Natural killer cell treated with Interleukin-12 subunit alpha and Interleukin-12 subunit beta and Interleukin-15 and Interleukin-18, amount 100 ng/mL, for 72 hours (primary cell): ENCODE measurements at places on chromosomes 13 and 19.

- DNase-seq = no peak
Measured at GRCh38 chr19:48745208-48745995, 1.3 kb downstream of the IZUMO1 start.

GRCh38 chr13:24165746-24166145, 5.2 kb downstream of the SPATA13 start:
- no peak for DNase-seq

DNA sequence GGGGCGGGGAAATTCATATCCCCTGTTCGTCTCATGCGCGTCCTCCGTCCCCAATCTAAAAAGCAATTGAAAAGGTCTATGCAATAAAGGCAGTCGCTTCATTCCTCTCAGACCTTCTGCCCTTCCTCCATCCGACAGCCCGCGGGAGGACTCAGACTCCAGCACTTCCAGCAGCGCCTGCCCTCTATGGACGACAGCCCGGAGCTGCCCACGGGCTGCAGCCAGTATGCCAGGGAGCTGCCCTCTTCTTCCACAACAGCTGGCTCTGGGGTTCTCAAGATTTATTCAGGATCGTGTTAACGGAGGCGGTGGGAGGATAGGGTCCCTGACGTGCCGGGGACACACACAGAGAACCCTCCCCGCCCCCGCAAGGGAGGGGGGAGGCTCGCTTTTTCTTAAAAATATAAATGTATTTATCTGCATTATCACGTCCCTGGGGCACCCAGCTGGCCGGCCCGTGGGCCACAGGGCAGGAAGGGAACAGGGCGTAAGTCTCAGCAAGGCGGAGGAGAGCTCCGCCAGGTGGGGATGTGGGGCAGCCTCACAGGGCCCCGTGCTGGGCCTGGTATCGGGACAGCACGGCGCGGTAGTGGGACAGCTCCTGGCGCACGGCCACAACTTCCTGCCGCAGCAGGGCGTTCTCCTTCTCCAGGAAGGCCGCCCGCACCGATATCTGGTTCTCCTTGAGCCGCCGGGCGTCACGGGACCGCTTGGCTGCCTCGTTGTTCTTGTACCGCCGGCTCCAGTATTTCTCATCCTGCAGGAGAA, 6.7 kb downstream of the DBP start:
- DNase-seq = no peak

GRCh38 chr13:50033725-50034124, 18.5 kb downstream of the KCNRG start:
- DNase-seq = no peak

DNA sequence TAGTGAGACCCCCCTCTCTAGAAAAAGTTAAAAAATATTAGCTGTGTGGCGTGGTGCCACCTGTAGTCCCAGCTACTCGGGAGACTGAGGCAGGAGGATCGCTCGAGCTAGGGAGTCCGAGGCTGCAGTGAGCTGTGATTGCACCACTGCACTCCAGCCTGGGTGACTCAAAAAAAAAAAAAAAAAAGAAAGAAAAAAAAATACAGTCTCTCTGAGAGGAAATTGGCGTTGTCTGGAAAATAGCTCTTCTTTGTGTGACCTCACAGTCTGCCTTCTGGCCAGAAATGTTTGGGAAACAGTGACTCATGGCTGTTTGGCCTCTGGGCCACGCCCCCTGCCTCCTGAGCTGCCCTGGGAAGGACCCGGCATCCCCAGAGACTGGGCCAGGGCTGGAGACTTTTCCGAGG, 10.7 kb downstream of the MARCHF2 start:
- DNase-seq = no peak

DNA sequence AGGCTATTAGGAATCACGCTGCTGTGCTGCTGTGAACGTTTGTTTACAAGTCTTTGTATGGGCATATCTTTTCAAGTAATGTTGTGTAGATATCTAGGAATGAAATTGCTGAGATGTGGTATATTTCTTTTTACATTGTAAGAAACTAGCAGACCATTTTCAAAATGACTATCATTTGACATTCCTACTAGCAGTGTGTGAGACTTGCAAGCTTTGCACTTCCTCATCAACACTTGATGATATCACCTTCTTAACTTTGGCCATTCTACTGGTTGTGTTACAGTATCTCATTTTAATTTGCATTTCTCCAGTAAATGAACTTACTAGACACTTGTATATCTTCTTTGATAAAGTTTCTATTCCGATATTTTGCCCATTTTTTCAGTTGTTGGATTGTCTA, 12.1 kb downstream of the METTL21C start:
- no peak for DNase-seq

DNA sequence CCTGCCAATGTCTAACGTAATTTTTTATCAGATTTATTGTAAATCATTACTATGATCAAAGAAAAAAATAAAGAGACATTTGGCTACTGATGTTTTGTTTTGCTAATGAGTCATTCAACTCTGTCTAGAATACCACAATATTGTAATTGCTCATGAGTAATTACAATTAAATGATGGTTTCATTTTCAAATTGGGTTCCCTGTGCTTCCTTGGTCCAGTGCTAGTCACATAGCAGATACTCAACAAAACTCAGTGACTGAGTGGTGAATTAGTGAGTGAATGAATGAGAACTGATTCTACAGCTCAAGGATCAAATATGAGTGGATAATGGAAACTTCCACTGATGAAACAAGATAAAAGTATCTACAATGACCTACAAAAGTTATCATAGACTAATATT, 304.7 kb downstream of the POU4F1 start:
- DNase-seq = no peak

DNA sequence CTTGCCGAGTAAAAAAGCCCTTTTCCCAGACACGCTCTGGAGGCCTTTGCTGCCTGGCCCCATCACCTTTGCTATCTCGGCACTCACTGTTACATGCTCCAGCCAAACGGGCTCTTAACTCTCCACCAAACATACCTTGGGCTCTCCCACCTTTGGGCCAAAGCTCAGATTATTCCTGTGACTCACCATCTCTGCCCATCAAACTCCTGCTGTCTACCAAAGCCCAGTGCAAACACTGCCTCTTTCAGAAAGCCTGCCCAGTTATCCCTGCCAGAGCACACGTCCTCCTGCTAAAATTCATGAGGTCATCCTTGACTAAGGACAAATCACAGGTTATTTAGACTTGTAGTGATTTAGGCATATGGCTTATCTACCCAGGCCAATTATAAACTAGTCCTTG, 48.1 kb upstream of the SERPINE3 start:
- DNase-seq = no peak

DNA sequence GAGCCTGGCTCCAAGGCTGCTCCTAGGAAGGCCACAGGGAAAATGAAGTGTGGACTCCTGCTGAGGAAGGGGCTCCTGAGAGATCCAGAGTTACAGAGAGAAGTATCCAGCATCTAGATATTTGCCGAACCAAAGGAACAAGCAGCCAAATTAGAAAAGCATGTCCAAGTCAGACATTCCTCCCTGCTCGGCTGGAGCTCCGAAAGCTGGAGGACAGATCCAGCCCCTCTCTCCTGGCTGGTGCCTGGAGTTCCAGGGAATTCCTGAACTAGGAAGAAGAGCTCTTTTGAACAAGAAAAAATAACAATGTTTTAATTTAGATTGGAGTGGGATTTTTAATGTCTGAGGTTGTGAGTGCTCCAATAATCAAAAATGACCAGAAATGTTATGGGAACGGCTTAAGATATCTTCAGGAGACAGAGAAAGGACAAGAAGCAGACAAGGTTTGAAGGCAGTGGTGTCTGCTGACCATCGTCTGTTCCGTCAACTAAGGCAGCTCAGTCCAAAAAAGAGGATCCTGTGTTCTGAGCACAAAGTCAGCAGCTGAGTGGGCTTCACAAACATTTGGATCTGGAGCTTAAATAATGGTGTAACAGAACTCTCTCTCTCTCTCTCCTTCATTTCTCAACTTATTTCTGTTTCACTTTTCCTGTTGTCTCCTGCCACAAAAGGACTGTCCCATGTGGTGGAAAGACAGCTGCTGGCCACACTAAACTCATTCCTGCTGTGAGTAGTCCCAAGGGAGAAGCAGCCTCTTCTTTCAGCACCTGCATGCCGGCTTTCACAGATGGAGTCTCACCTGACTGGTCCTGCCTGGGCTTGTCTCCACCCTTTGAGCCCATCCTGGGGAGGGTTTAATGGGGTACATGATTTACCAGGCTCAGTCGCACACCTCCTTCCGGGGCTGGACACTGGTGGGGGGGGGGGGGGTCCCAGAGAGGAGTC, 31.5 kb upstream of the IRS2 start:
- no peak for DNase-seq

- no peak for DNase-seq
Measured at GRCh38 chr13:36431204-36432105, 840 bp upstream of the CCNA1 start.

DNA sequence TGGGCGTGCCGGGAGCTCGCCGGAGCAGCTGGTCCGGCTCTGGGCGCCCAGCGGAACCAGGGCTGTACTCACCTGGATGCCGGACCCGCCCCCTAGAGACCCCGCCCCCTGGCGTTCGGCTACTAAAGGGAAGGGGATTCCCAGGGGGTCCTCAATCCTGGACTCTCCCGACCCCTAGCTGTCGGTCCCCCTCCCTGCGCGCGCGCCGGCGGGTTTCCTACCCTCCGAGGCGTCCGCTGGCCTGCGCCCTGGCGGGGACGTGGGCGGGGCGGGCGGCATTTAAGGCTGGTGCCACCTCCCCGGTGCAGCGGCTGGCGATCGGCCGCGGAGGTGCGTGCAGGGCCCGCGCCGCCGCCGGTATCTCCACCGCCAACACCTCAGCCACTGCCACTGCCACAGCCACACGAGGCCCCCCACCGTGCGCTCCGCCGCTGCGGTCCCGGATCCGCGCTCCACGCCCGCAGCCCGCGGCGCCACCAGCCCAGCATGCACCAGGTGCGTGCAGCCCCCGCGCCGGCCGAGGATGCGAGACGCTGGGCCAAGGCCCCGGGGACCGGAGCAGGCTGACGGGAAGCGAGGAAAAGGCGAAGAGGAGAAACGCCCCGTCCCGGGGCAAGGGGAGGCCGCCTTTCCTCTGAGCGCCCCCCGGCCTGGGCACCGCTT, at the start of gene ATP12A:
Gene ATP12A, plus strand, starts transcription at position 151 of the 663 bp plus-strand sequence. Its CDS starts 336 bp downstream, at position 487.
- DNase-seq = peak; percentile 64

GRCh38 chr19:48999481-49000325, 6.0 kb downstream of the RUVBL2 start:
- peak; percentile 77 for DNase-seq

DNA sequence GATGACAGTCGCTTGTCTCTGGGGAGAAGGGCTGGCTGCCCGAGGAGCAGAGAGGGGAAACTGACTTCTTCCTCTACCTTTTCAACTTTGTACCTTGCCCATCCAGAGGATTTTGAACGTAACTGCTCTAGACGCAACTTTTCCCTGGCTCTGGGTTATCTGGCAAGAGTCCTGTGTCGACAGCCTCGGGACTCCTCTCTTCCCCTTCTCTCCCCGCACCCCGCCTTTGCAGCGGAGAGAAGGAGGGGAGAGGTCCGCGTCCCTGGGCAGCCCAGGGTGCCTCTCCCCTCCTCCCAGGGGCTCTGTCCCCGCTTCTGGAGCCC, 574 bp downstream of the SH3GL1 start:
- no peak for DNase-seq

DNA sequence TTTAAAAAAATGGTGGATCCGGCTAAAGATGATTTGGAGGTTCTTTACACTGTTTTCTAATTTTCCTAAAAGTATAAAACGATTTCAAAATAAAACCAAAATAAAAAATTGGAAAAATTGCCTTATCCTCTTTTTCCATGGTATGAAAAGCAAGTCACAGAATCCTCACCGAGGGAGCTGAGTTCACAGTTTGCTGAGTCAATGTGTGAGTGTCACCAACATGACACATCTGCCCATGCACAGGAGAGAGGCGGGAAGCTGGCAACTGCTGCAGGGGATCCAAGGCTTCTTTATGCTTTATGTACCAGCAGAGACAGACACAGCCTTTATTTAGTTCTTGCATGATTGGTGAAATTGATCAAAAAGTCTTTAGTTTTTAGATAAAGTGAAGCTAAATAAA, 157.8 kb downstream of the TNFSF13B start:
- no peak for DNase-seq

DNA sequence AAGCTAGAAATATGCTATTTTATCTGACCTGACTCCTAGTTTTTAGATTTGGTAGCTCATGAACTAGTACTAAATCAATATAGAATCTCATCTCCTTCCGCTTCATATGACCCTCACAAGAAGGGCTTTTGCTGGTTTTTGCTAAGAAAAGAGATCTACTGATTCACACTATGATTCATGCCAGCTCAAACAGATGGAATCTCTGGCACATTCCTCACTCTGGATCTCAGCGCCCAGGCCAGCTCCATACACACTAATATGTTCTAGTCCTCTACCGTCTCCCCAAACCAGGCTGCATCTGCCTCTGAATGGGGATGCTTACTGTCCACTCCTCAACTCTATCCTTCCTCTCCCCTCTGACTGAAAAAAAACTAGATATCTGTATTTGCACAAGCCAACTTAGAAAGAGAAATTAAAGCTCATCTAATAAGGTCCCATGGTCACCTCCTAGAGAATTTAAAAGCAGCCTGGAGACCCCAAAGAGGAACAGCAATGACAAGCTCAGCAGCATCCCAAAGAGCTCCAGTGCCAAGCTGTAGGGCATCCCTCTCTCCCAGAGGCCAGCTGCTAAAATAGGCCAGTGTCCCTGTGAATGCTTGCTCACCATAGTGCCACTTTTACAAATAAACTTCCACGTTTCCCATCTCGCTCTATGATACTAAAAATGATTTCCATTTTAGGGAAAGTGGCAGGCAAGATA, 74.9 kb downstream of the LHFPL6 start:
- DNase-seq = no peak

DNA sequence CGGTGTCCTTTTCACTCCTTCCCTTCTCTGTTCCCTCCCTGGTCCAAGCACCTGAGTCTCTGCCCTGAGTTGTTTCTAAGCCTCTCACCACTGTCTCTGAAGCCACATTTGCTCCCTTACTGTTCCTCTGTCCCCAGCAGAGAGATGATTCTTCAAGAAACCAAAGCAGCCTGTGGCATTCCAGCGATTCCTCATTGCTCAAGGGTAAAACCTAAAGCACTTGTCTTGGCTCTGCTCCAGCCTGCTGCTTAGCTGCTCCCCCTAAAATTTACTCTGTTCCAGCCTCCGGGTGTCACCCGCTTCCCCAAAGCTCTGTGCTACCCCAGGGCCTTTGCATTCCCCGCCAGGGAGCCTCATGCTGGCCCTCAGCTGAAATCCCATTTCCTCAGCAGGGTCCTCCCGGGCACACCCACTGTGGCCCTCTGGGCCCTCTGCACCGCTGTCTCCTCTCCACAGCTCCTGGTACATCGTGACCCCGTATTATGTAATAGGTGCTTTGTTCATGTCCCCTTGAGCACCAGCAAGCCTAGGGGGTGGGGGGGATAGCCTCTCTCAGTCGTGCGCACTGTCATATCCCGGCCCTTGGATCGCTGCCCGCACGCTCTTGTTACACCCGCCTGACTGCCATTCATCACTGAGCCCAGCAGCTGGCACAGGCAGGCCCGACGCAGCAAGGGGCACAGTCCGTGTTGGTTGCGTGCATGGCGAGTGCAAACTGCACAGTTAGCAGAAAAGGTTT, 15.8 kb downstream of the TECR start:
- DNase-seq = no peak
